NCI-H524 treated with DMSO at 0.1 percent for 48 hours (cell line): ENCODE measurements at places on chromosomes 5 and 9.

DNA sequence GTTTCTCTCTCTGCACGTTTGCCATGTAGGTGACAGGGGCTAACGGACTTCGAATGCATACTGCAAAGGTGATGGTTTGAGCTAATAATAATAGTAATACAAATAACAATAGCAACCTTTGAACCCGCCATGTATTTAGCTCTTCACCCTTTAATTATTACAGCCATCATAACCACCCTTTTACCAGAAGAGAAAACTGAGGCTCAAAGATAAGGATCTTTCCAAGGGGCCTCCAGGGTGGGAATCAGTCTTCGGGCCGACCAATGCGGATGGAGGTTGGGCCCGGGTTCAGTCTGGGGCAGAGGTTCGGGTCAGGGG, 494 bp downstream of the CDKN2AIPNL start:
- DNase-seq: no peak

DNA sequence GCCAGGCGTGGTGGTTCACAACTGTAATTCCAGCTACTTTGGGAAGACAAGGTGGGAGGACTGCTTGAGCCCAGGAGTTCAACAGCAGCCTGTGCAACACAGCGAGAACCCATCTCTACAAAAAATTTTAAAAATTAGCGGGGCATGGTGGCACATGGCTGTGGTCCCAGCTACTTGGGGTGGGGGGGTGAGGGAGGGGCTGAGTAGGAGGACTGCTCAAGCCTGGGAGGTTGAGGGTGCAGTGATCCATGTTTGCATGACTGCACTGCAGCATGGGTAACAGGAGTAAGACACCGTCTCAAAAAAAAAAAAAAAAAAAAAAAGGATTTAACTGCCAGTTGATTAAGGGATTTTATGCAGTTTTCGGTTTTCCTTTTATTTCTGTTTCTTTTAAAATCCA, 65.0 kb downstream of the PTBP3 start:
- no peak for DNase-seq

- DNase-seq: no peak
These were observed 102.0 kb downstream of the DMRT2 start for GRCh38 chr9:1152171-1152570.

DNA sequence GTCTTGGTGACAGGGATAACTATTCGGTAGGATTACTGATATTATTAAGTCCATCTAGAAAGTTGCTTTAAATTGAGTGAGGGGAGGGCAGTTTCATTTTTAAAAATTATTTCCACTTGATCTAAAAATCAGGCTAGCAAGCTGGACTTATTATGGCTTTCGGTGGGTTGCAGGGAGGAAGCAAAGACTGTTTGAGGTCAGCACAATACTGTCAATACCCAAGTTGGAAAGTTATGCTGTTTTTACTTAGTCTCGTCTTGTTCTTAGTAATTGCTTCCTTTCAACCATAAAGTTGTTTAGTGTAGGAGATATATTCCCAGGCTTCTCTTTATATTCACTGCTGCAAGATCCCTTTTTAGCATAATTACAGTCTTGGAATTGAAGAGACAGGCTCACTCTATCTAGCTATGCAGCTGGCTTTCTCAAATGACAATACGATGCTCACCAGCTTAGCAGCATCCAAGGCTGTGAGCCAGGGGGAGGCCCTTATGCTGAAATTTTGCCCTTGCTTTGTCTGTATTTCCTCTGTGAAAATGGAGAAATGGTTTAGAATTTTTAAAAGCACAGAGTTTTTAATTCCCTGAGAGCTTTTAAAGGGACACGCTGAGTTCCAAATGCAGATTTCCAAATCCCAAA, 68.2 kb upstream of the APC start:
- DNase-seq: no peak

- no peak for DNase-seq
These were observed 196.4 kb downstream of the RFX3 start for GRCh38 chr9:3329361-3329760.

GRCh38 chr9:4159696-4160095, 140.2 kb downstream of the GLIS3 start:
- DNase-seq: no peak

- DNase-seq: no peak
These were observed 161.5 kb upstream of the KIF2A start for GRCh38 chr5:62144401-62145022.

DNA sequence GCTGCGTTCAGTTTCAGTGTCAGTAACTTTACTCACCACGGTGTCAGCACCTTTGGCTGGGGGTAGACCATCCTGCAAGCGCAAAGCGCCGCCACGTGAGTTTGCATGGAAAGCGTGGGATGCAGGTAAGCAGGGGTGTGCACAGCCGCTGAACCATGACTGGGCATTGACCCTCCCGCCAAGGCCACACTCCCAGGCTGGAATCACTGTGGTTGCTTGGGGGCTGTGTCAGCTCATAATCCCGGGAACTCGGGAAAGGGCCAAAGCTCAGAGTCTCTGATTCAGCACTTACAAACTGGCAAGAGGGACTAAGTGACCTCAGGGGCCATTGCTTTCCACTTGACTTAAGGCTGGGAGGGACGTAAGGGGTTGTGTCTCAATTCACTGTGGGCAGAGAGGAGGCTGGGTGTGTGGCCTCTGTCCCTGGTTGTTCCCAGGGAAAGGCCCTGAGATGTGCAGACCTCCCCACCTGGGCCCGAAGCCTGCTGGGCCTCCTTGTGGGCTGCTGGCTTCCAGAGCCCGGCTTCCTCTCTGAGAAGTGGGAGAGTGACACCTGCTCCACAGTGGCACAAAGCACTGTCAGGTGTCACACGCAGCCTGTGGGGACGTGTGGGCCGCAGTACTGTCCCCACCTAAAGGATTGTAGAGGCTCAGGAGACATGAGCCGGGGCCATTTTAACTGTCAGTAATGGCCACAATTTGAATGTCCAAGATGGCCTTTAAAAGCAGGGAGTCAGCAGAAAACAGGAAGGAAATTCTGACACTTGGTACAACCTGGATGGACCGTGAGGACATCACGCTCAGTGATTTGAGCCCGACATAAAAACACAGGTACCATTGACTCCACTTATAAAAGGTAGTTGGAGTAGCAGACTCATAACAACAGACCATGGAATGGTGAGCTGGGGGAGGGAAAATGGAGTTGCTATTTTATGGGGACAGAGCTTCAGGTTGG, 16.7 kb downstream of the ABO start:
- no peak for DNase-seq

DNA sequence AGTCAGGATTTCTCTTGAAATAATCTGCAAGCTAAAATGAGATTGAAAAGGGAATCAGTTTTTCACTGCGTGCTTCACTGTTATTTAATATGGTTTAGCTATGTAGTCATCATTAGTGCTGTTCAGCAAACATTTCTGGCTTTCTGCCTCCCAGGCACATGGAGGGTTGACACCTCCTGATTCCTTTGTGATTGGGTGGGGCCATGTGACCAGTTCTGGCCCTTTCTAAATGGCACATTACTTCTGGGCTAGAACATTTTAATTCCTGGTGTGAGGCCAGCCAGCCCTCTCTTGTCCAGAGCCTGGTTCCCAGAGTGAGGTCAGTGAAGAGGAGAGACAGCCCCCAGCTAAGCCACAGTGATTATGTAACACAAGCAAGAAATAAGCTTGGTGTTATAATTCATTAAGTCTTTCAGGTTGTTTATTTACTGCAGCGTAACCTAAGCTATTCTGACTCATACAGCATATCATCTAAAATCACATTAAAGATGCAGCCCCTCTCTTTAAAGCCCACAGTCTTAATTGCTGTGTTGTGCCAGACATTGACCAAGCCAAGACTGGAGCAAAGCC, 17.4 kb upstream of the ARSI start:
- no peak for DNase-seq

GRCh38 chr5:157354800-157355199, 88.9 kb downstream of the CYFIP2 start:
- DNase-seq: no peak

- DNase-seq: no peak
These were observed 73.8 kb downstream of the SNCAIP start for GRCh38 chr5:122385808-122386207.

DNA sequence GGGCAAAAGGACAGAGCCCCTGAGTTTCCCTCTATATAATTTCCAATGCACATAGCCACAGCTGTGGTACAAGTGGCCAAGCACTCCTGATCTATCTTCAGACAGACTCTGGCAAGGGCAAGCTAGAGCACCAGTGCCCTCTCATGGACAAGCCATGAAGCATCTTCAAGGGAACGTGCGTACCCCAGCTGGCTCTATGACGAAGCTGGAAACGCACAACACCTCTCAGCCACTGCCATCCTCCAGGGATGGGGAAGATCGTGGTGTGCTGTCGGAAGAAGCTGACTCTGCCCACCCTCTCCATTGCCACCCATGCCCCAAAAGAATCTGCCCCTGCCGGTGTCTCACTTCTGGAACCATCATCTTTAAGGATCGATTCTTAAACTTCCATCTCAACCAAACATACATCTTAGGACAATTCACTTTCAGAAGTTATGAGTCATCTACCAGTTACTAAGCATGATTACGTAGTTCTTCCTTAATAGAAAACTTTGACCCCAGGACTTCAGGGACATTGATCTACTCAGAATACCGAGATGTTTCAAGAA, 482.9 kb downstream of the AGTPBP1 start:
- DNase-seq: no peak

DNA sequence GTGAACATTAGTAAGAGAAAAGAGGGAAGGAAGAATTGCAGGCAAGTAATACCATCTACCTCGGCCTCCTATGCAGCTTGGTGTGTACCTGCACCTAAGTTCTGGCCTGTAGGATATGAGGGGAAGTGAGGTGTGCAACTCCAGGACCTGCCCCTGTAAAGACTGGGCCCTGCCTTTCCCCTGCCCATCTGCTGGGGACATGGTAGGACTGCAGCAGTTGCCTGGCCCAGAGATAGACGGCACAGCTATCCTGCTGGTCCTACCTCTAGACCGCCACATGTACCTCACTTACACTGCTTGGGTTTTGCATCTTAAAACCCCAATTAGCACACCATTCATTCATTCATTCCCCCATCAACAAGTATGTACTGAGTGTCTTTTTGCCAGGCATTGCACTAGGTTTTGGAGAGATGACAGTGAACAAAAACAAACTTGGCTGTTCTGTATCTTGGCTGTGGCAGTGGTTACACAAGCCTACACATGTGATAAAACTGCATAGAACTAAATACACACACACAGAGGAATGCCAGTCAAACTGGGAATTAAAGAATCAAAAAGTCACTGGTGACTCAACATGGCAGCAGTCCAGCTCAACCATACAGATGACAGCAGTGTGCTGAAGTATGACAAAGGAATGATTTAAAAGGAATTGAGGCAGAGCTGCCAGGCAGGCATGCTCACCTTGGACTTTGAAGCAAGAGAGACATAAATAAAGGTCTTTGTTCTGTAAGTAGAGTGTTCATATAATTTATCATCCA, 23.3 kb upstream of the MGAT1 start:
- no peak for DNase-seq
